Cortex of kidney (tissue), 1 donor: ENCODE measurements at places on chromosomes 7 and 10.

DNA sequence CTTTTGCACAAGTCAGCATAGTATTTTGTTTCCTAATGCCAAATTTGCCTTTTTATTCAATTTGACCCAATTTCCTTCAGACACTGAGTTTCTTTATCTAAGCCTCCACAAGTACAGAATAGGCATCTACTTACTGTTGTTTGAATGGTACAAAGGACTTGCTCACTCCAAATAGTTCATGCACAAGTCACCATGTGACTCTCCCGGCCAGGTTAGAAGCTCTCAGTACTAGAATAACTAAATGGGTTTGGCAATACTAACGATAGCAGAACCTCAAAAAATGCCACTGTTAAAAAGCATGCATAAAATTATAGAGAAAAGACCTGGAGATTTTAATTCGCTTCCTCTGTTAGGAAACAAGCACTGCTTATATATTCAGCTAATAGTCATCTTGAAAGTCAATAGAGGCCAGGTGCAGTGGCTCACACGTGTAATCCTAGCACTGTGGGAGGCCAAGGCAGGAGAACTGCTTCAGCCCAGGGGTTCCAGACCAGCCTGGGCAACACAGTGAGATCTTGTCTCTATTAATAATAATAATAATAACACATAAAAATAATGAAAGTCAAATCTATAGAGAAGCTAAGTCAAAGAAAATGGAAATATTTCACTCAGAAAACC is 335.8 kb upstream of the MBL2 start:
- no peak for DNase-seq

DNA sequence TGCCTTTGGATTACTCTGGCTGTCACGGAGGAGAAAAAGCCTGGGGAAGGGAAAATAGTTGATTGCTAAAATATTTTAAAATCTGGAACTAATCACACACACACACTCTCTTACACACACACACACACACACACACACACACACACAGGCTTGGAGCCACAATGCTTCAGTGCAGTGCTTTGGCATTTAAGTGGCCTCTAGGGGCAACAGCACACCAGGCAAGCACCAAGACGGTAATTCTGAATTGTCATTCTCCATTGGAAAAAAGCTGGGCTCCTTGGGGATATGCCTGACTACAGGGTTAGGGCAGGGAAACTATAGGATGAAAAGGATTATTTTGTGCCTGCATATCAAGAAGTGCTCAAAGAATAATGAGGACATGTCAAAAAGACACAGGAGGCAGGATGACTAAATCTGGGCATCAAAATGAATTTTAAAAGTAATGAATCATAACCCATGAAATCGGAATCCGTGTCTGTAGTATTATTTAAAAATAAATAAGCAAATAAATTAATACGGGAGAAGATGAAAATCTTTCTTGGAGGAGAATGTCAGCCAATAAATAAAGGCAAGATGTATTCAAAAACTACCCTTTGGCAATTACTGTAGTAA is 30.4 kb upstream of the DDC start:
- DNase-seq, result no peak

GRCh38 chr10:22459496-22459895 is 114.2 kb downstream of the SPAG6 start:
- no peak for DNase-seq

DNA sequence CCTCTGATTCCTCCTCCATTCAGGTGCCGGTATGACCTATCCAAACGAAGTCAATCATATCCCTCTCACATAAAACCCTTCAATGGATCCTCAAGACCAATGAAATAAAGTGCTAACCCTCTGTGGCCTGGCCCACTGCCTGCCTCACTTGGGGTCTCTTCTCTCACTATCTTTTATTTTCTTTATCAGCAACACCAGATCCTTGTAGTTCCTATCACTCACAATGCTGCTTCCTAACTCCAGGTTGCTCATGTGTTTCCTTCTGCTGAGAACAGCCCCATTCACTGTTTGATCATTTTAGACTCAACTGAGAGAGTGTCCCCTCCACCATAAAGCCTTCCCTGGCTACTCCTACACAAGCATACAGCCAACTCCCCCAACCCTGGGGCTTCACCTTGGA is 180.6 kb downstream of the DOCK4 start:
- no peak for DNase-seq

- DNase-seq, result no peak
These were observed 23.5 kb downstream of the ADK start for GRCh38 chr10:74174521-74174920.

DNA sequence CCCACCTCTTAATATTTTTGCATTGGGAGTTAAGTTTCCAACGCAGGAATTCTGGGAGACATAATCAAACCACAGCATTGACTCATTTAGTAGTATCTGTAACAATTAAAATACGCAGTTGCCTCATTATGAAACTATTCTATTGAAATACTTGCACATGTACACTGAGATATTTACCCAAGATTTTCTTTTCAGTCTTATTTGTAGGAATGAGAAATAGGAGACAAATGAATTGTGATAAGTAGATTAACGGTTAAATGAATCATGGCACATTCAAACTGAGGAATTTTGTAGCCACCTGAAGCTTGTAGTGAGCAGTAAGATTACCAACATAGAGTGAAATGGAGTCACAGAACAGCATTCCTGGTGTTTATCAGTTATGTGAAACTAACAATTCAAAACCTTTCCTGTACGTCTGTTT is 18.1 kb downstream of the RP9 start:
- no peak for DNase-seq

DNA sequence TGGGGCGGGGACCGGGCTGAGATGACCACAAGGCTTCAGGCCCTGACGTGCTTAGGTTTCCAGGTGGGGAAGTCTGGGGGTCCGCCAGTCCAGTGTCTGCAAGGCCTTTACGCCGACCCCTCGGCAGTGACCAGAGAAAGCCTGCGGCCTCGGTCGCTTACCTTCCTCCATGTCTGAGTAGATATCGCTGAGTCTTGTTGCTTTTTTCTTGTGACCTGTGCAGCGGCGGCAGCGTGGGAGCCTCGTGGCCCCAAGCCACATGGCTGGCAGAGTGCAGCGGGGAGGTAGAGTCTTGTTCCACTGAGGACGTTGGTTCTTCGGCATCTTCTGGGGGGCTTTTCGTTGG is 329 bp downstream of the NOLC1 start:
- DNase-seq, result no peak

GRCh38 chr7:47228386-47229014 is 353.4 kb downstream of the TNS3 start:
- no peak for DNase-seq

GRCh38 chr7:20019757-20020432 is 197.3 kb downstream of the MACC1 start:
- DNase-seq, result no peak

DNA sequence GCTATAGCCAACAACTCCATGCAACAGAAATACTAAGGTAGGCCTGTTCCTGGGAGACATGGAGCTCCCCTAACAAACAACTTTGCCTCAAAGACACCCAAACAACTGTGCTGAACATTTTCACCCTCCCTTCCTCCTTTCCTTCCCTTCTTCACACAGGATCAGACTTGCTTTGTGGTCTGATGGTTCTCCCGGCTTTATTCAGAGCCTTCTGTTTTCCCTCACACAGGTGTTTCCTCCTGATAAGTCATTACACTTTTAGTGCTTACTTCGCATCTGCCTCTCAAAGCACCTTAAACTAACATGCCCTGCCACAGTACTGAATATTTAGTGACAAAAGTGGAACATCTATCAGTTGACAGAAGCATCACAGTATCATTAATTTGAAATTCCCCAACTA is 56.3 kb upstream of the YAE1 start:
- no peak for DNase-seq

DNA sequence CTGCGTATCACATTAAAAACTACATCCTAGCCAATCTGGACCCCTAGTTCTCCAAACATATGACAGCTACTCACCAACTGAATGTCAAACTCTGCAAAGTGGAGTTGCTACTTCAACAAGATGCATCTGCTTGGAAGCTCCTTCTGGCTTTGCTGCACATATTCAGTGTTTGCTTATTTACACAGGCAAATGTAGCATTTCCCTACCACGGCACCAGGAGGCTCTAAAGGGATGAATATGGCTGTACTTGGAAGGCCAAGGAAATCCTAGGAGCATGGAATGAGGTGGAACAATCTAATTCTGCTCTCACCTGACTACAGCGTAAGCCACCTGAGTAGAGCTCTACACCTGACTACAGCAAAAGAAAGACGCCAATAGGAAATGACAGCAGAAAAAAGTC is 39.7 kb downstream of the MTPAP start:
- no peak for DNase-seq

DNA sequence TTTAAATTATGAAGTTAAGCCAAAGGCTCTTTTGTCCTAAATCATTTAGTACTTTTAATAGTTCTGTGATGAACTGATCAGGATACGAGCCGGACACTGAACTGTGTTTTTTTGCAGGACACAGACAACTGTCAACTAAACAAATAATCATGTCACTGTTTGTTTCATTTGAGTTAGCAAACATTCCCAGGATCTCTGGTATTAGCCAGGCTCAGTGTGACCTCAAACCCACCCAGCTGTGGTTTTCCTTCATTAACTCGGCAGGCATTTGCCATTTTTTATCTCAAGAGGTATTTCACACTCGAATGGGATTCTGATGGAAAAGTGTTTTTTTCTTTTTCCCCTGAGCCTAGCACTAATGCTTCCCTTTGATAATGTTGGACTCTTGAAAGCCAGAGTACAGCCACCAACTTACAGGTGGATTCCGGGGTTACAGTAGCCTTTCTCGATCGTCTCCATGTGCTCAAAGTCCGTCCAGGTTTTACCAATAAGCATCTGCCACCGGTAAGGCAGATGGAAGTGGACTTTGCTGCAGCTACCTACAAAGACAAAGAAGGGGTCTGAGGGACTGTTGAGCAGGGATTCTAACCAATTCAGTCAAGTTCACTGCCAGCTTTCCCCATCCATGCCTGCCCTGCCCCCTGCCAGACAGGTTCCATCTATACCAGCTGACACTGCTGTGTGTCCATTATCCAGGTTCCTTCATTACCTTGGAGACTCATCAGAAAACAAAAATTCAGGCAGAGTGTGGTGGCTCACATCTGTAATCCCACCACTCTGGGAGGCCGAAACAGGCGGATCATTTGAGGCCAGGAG is 33.4 kb downstream of the ZC3HAV1 start:
- no peak for DNase-seq

DNA sequence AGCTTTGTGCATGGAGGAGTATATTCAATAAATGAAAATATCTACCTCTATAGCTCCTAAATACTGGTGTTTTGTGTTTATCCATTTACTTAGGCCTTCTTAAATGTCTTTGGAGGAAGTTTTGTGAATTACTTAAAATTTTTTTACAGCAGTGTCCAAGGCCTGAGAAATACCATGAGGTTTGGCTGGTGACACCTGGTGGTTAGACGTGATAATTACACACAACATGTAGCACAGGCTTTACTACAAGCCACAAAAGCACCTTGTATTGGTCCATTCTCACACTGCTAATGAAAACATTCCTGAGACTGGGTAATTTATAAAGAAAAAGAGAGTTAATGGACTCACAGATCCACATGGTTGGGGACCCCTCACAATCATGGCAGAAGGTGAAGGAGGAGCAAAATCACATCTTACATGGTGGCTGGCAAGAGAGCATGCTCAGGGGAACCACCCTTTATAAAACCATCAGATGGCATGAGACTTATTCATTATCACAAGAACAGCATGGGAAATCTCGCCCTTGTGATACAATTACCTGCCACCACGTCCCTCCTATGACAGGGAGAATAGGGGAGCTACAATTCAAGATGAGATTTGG is 20.6 kb downstream of the HYAL4 start:
- no peak for DNase-seq

DNA sequence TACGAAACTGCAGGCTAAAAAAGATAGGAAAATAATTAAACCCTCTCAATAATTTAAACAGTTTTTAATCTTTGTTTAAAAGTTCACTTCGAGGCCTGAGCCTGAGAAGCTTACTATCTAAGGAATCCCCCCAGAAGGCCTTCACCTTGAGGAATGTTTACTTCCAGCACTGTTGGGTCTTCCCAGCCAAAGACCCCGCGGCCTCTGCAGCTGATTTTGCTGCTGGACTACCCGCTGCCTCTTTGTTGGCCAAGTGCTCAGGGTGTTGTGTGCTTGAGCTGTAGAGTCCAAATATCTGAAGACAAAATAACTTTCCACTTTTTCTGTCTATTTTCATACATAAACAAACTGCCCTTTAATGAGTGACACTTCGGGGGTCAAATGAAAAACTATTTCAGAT is 292.7 kb downstream of the GLRX3 start:
- no peak for DNase-seq

GRCh38 chr10:126867567-126868365 is 37.5 kb upstream of the DOCK1 start:
- no peak for DNase-seq

DNA sequence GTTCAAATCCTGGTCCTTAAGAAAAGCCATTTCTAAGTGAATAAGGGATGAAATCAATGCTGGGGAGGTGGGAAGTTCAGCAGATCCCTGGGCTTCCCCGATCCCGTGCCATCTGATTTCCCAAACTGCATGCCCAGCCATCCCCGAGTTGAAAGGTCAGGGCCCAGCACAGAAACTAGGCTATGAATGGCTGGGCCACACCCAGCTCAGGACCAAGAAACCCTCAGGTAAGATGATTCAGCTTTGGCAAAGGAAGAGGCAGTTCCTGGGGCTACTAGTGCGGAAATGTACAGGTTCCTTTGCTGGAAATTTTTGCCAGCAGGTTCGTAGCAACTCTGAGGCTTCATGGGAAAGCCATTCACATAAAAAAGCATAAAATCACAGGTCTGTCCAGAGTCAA is 182.7 kb downstream of the FAM107B start:
- DNase-seq, result no peak

DNA sequence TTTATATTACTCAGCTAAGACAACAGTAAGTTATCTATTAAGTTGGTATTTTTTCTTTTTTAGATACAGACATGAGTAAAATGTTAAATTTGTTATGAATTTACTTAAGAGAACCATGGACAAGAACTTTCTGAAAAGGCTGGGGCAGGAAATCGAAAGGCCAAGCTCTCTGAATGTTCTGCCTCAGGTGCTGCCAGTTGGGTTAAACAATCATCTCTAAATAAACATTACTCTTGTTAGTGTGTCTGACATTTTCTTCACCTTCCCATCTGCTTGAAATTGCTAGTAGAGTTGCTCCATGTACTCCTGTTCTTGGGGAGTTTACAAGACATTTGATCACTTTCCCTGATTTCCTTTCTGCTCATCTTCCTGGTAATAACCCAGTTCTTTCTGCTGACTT is 87.5 kb downstream of the ANKRD7 start:
- no peak for DNase-seq

DNA sequence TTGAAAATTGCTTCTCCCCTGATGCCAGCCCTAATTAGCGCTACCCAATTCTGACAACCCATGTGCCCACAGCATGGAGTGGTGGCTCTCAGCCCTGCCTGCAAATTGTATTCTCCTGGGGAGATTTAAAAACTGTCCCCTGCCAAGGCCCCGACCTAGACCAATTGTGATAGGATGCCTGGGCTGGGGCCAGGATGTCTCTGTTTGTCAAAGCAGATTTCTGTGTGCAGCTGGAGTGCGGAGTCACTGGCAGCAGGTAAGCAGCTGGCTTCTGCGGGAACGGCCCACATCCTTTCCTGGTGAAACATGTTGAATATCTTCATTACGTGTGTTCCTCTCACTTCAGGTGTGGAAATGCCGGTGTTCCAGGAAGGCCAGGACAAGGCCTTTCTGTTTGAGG is 238.6 kb downstream of the WDR37 start:
- no peak for DNase-seq

GRCh38 chr10:24589265-24589664 is 134.4 kb downstream of the ARHGAP21 start:
- no peak for DNase-seq
